Activated effector memory CD4-positive, alpha-beta T cell treated with anti-CD3 and anti-CD28 coated beads, Interleukin-2, amount 50 U/mL, for 16 hours (primary cell): ENCODE measurements at places on chromosomes 1 and 21.
A peak's percentile ranks its signal among the peaks of the same experiment; 100 is the strongest.

GRCh38 chr1:113930499-113931161, 1.5 kb downstream of the HIPK1 start:
- peak; percentile 88 for DNase-seq

- no peak for DNase-seq
Measured at GRCh38 chr1:65955071-65955470, 162.4 kb downstream of the PDE4B start.

DNA sequence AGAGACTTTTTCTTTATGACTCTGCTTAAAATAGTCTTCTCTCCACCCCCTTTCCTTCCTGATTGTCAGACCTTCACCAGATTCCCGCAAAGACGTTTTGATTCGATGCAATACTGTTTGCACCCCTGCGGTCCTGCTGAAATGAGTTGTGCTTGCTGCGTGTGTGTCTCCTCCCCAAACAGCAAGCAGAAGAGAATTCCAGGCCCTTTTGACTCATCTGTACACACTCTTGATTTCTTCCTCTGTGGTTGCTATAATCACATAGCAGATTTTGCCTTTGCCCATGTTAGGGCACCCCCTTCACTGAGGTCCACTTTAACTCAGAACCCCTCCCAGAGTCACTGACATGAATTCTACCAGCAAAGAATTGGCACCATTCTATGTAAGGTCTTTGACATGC, 136.5 kb downstream of the ZZZ3 start:
- DNase-seq = no peak

- DNase-seq = no peak
Measured at GRCh38 chr1:176768532-176768931, 305.6 kb downstream of the PAPPA2 start.

DNA sequence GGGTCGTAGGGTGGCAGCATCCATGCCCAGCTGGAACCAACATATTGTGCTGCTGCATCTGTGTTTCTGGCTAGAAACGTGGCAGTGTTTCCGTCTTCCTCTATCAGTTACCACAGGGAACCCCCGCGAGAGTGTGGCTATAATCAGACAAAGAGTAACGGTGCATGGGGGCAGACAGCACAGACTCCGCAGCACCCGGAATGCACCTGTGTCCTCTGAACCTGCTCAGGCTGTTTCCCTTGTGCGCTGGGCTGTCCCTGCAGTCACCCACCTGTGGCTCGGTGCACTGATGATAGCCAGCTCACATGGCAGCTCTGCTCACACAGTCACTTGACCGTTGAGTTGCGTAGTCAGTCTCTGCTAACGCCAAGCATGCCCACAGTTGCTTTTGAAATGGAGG, 11.4 kb upstream of the PCBP3 start:
- peak; percentile 41 for DNase-seq

DNA sequence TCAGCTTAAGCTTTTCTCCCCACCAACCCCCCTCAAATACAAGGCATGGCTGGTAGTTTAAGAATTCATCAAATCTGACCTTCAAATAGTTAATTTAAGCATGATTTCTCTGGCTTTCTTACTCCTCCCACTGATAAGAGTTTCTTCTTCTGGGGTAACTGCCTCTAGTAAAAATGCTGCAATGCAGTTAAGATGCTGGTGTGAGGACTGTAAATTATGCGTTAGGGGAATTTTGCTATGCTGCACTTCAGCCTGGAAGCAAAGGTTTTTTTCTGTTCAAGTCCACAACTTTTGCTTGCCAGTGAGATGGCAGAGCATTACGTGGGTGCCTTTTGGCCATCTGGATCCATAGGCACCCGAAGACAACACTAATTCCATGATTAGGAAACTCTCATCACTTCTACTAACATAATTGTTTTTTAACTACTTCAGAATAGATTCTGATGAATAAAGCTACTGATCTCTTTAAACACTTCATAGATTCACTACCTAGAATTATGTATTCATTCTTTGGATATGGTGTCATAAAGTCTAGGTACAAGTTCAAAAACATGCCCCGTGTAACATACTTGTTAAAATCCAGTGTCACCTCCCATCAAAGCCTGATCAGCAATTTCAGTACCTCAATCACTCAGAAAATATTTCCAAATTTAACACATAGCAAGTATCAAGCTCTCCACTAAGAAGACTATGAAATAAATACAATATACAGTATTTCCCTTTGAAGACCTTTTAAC, 8.8 kb upstream of the SMYD2 start:
- DNase-seq = no peak

- no peak for DNase-seq
Measured at GRCh38 chr1:185850366-185850765, 116.2 kb downstream of the HMCN1 start.

DNA sequence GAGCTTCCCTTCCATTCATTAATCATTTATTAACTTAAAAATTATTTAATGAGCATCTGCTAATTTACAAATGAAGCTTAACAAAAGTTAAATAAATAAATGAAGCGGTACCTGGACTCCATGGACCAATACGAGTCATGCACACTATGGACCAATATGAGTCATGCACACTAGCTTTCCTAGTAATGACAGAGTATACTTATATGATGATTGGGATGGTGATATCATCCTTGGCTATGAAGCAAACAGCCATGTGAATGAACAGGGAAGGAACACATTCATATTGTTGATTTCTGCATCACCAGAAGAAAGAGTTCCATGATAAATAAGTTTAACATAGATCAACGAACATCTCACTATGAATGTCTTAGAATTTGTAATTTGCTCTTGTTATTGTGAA, 109.9 kb downstream of the SPAG17 start:
- DNase-seq = no peak

DNA sequence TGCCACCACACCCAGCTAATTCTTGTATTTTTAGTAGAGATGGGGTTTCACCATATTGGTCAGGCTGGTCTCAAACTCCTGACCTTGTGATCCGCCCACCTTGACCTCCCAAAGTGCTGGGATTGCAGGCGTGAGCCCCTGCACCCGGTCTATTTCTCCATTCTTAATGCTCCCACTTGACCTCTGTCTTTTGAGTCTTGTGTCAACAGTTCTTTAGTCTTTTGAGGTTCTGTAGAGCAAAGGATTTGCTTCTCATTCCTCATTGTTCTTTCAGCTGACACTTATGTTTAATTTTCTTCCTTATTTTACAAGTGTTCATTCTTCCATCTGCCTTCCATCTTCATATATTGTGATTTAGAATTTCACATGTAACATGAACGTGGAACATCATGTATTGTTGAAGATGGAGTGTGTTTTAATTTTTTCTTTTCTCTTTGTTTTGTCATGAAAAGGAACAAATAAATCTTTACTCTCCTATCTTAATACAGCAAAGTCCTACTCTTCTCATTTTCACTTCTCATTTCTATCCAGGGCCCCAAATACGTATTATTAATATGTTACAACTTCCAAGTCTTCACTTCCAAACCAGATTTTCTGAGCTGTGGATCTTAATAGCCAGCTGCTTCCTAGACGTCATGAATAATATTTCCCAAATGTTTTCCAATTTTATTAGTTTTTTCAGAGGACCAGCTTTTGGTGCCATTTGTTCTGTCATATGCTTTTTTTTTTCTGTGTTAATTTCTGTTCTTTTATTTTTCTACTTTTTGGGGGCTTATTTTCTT, 16.9 kb downstream of the MTF2 start:
- DNase-seq = no peak

DNA sequence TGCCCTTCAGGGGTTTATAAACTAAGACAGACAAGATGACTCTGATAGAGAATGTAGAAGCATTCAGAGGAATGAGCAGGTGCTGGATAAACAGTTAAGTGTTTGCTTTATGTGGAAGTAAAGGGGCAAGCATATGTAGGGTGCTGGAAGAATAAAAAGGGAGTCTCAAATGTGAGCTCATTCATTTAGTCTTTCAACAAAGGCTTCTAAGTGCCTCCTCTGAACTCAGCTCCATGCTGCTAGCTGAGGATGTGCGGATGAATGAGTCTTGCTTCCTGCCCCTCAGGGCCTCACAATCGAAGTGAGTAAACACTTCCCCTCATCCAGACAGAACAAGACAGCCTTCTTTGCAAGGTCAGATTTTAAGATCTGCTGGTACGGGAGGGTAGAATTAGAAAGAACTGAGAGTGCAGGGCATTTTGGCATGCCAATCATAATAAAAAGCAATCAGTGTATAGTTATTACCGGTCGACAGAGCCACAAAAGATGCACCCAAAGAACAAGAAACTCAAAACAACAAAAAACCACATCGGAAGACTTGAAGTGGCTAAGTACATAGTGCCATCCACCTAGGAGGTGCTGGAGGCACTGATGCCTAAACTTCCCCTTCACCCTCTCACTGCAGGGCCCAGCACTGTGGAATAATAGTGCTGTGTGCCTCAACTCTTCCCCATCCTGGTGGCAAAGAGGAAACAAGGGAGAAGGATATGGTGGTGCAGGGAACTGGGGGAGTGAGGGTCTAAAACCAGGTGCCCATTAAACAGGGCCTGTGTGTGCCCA, 69.8 kb downstream of the TNR start:
- DNase-seq = no peak

- DNase-seq = no peak
Measured at GRCh38 chr1:53549287-53549686, 90.1 kb downstream of the DMRTB1 start.

- no peak for DNase-seq
Measured at GRCh38 chr1:197672347-197672746, 102.9 kb downstream of the DENND1B start.

DNA sequence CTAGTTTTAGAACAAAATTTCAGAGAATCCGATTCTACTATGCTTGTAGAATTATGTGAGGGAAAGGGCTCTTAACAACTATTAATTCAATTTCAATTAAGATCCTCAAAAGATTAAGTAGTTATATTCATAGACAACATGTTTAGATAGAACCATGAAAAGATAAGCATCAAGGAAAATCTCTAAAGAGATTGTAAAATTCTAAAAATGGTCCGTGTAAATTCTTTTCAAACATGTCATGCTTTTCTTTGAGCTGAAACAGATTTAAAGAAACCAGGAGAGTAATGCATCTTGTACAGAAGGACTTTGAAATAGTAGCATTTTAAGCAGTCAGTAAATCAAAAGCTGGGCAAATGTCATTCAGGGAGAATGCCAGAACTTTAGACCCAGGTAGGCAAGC, 1080.6 kb upstream of the B3GALT2 start:
- DNase-seq = no peak

DNA sequence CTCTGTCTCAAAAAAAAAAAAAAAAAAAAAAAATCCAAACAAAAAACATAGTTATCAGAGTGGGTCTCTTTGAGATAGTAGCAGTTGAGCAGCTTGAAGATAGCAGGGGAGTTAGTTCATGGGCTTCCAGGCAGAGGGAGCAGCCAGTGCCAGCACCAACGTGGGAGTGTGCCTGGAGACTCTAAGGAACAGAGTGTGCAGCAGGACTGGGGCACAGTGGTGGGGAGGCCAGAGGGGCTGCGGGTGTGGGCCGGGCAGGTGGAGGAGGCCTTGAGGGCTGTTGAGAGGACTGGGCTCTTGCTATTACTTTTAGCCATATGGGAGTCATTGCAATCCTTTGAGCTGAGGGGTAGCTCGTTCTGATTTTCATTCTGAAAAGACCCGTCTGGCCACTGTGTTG, 63.8 kb downstream of the RYR2 start:
- DNase-seq = no peak

DNA sequence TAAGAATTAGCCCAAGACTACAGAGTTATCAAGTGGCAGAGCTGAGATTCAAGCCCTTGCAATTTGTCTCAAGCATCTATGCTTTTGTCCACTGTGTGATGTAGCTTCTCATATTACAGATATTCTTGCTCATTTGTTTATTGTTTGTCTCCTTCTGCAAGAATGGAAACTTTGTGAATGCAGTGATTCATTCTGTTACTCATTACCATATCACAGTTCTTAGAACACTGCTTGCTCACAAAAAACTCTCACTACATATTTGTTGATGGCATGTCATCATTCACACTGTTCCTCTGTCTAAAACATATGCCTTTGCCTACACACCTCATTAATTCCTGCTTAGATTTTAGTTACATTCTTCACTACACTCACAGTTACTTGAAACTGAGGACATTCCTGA, 1198.9 kb downstream of the PLA2G4A start:
- DNase-seq = no peak

- no peak for DNase-seq
Measured at GRCh38 chr1:33149453-33150190, 32.2 kb downstream of the TRIM62 start.

GRCh38 chr1:166089804-166090203, 77.0 kb downstream of the FAM78B start:
- no peak for DNase-seq

DNA sequence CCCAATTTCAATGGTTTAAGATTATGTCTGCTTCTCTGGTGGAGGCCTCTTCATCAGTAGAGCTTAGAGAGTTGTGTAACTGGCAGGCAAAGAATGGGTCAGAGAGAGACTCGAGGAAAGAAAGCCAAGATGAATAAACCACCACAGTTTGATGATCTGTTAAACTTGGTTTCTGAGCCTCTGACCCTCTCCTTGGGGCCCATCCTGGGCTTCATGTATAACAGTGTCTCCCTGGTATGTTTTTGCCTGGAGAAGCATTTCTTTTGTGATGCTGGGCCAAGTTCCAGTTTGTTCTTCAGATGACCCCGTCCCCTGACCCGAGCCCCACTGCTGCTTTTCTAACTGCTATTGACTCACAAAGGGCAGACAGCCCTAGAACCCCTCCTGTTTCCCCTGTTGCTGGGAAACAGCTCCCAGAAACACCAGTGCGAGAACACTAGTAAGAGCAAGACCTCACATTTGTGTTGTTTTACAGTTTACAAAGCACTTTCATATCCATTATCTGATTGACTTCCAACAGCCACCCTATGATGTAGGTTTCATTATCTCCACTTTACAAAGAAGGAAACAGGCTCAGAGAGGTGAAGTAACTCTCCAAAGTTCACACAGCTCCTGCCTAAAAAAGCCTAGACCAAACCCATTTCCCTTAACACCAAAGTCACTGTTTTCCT, 9.0 kb downstream of the CD2 start:
- DNase-seq = peak; percentile 84

GRCh38 chr1:116735246-116735645, 19.0 kb upstream of the CD2 start:
- peak; percentile 53 for DNase-seq

DNA sequence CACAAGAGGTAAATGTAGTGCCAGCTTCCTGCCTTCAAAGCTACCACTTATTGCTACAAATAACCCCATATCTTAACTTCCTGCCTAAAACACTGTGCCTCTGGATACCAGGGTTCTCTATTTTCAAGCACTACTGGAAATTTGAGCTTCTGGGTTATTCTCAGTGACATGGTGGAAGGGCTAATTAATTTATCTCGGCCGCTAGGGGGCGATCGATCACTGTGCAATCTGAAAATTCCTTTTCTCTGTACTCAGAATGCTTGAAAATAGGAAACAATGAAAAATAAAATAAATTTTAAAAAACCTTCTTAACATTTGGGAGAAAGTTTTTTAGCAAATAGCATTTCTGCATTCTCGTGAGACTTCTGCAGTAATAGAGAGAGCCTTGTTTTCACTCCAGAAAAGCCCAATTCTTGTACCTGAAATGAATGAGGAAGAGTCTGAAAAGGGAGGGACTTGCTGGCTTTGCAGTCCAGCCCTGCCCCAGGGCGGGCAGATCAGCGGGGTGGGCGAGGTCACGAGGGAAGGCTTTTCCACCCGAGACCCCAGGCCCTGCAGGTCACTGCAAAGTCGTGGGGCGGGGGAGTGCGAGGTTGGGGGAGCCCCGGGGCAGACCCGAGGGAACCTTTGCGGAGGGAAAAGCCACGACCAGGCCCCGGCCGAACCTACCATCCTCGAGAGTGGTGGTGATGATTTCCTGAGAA, 276.7 kb downstream of the PCP4 start:
- DNase-seq = peak; percentile 65

- no peak for DNase-seq
Measured at GRCh38 chr1:247376659-247377058, 39.3 kb upstream of the NLRP3 start.

- DNase-seq = no peak
Measured at GRCh38 chr1:3731583-3732433, 20.4 kb upstream of the CCDC27 start.

GRCh38 chr1:119635811-119636390, 12.2 kb downstream of the ZNF697 start:
- no peak for DNase-seq
